ENCODE measurements at places on chromosomes 5 and 9. TPM values are rescaled to one million over a fixed set of nuclear protein-coding genes. Genes with fewer than 3 reads are reported as not detected.

DNA sequence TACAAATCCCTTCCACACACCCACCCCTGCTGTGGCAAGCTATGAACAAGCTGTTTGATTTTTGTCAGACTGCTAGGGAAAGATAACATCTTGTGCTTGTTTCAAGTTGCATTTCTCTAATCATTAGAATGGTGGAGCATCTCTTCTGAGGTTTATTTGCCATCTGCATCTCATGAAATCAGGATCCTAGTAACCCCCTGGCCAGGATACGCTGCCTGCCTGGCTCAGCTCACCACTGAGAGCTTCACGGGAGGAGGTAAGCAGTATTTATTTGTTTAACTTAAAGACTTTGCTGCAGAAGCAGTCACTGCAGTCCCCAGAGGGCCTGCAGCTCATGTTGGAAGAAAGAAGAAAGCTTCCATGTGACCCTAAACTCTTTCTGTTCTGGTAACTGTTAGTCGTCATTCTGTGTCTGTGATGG is 83.3 kb upstream of the CXCL14 start:
- no peak for DNase-seq

DNA sequence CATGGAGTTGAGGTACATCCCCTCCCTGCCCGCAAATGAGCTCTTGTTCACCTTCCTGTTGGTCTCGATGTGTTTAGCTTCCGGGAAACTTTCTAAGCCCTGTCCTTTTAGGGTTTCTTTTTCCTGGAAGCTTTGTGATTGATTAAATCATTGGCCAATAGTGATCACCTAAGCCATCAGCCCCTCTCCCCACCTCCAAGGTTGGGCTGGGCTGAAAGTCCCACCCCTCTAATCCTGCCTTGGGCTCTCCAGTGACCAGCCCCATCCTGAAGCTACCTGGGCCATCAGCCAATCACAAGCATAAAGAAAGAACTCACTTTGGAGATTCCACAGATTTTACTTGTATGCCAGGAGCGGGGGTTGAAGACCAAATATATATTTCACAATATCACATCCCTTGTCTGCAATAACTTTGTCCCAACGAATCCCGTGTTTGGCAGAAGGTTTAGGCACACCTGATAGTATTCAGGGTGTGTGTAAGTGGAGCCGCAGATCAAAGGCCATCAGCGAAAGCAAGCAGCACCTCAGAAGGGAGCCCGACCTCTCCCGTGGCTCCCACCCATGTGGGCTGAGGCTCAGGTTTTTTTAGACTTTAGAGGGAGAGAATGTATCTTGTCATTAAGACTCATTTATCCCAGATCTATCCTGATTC is 20.4 kb downstream of the ROPN1L start:
- no peak for DNase-seq

DNA sequence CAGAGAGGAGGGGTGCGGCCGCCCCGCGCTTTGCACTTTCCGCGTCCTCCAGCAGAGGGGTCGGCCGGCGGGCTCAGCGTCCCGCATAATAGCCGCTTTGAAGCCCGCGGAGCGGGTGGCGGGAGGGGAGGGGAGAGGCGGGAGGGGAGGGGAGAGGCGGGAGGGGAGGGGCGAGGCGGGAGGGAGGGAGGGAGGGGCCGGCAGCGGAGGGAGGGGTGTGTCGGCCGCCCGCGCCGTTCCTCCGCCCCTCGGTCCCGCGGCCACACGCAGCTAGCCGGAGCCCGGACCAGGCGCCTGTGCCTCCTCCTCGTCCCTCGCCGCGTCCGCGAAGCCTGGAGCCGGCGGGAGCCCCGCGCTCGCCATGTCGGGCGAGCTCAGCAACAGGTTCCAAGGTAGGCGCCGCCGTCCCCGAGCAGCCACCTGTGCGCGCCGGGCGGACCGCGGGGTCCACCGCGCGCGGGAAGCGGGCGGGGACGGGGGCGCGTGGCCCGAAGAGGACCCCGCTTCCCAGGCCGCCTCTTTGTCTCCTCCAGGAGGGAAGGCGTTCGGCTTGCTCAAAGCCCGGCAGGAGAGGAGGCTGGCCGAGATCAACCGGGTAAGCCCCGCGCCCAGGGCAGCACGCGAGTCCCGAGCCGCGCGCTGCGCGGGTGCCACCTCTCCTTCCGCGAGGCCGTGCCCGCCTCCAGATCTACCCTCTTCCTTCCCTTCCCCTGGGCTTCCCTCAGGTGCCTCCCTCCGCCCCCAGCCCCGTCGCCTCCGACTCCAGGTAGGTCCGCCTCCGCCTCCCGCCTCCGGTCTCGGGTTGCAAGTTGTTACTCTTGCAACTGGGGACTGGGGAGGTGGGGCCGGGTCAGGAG is at the start of gene AIF1L:
TSS of gene AIF1L (plus strand) at position 263 of the 857 bp plus-strand sequence. CDS start at position 362, 99 bp downstream.
- no peak for DNase-seq

The NR2F1 gene
- 17.9 TPM for total RNA-seq

The INIP gene
- 16.6 TPM for total RNA-seq

Data from left cardiac atrium (tissue), 4 donors.